ENCODE measurements at places on chromosomes 2 and 18. TPM values are rescaled to one million over a fixed set of nuclear protein-coding genes. Genes with fewer than 3 reads are reported as not detected.

The GBX2 gene
- 0.47 TPM for total RNA-seq

The GATA6 gene
- total RNA-seq = 54.6 TPM

The ALPI gene
- total RNA-seq = not detected

The IL37 gene
- 1.5 TPM for total RNA-seq

The EVX2 gene
- total RNA-seq = 3.1 TPM

DNA sequence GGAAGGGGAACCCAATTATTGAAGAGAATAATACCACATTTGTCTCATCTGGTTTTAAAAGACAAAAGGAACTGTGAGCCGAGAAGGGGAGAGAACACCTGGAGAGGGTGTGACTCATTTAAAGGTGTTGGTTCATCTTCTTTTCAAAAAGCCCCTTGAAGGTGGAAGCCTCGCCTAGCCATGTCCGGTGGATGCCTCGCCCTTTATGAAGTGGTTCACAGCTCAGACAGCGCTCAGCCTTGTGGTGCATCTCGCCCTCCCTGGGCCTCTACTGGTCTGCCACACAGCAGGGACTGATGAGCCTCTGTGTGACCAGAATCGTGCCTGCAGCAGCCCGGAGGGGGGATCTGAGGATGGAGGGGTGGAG is 290.0 kb upstream of the CXCR4 start:
- DNase-seq = no peak

DNA sequence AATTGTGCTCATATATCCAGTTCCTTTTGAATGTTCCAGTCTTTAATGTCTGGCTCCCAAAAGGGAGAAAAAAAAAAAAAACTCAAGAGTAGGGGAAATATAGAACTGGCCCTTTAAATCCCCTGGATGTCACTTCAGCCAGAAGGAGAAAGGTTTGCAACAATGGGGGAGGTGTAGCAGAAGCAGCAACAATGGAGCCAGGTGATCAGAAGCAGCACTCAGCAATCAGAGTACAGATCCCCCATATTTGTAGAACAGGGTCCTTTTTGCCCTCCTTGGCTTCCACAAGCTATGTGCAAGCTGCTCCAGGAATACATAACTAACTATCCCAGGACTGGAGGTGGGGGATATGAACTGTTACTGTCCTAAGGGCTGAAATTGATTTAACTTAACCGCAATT is 25.8 kb upstream of the ZNF397 start:
- DNase-seq = no peak

DNA sequence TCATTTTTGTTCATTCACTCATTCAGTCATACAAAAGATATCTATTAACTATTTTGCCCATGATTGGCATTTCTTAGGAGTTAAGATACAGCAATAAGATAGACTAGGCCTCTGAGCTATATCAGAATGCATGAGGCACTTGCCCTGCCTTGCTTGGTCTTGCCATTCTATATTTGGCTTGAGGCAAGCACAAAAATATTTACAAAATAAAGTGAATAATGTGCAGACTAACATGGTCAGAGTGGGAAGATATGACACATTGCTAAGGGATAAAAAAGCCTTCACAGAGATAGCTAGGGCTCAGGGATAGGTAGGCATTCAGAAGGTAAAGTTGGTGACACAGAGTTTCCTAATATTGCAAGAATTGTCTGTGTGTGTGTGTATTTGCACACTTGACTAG is 75.0 kb upstream of the MMADHC start:
- no peak for DNase-seq

DNA sequence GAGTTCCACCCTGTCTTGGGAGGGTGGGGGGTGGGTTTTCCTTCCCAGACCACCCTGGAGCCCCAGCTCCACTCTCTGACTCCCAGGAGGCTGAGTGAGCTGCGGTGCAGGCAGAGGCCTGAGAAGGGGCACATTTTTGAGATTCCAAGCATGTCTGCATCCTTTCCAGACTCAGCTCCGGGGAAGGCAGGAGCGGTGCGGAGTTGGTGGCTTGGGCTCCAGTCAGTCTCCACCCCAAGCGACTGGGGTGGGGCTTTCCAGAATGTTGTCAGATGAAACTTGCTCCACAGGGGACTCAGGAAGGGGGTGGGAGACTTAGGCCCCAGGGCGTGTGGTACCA is 44.2 kb upstream of the HS6ST1 start:
- DNase-seq = no peak

- peak; percentile 31 for DNase-seq
These were observed 423.6 kb upstream of the TNP1 start for GRCh38 chr2:217283460-217283859.

GRCh38 chr2:13308989-13309388 is 592.3 kb downstream of the TRIB2 start:
- DNase-seq = no peak

DNA sequence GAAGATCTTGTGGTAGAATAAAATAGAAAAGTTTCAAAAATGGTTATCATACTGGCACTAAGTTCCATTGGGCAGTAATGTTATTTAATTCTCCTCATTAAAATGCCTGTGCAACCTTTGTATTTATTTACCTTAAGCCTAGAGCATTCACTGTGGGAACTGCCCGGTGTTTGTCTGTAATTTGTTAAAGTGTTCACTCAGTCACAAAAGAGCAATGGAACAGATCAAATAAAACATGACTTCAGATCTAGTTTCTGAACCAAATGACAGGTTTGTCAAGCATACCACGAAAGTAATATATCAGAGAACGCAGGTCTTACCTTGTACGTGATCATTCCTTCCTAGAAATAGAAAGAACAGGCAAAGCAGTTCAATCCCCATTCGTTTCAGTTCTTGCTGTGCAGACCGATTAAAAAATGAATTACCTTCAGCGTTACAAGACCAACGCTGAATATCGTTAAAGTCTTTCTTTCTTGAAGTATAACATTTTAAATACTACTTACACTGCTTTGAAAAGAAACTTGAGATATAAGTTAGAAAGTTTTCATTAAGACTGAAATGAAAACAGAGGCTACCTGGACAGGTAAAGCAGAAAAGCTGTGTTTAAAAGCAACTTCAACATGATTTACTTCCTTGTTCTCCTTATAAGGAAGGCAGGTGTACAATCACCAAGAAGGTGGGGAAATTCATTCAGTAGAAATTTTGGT is at the start of gene ITGB6:
Gene ITGB6, minus strand, starts transcription at position 590 of the 707 bp plus-strand sequence. Its CDS starts 209 bp downstream, at position 381.
- DNase-seq = no peak

- DNase-seq = peak; percentile 69
These were observed 26.8 kb upstream of the MYO1B start for GRCh38 chr2:191218292-191218898.

DNA sequence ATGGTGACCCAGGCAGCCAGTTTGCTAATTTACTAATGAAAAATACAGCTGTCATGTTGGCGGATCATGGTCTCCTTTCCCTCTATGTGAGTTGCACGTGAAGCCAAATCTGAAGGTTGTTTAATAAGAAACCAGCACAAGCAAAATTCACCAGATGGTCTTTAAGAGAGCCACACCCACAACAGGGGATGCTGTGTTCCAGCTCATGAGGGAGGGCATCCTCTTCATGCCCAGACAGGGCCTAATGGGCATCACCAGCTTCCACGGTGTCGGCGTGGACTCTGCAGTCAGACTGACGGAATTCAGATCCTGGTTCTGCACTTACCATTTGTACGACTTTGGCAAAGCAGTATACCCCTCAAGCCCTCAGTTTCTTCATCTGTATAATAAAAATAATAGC is 39.9 kb downstream of the TMEM247 start:
- DNase-seq = no peak

GRCh38 chr2:152657043-152657442 is 60.2 kb downstream of the PRPF40A start:
- DNase-seq = no peak

- no peak for DNase-seq
These were observed 160.9 kb upstream of the MEIS1 start for GRCh38 chr2:66273933-66274490.

- DNase-seq = no peak
These were observed 126.4 kb downstream of the CCBE1 start for GRCh38 chr18:59570796-59571195.

- DNase-seq = no peak
These were observed 279.6 kb upstream of the ID2 start for GRCh38 chr2:8402222-8402621.

GRCh38 chr2:184598316-184599053 is at the start of gene ZNF804A:
TSS of gene ZNF804A (plus strand) at chr2:184598529. CDS start at chr2:184598960, 431 bp downstream.
- peak; percentile 62 for DNase-seq

GRCh38 chr2:117985092-117985491 is 28.8 kb downstream of the CCDC93 start:
- no peak for DNase-seq

DNA sequence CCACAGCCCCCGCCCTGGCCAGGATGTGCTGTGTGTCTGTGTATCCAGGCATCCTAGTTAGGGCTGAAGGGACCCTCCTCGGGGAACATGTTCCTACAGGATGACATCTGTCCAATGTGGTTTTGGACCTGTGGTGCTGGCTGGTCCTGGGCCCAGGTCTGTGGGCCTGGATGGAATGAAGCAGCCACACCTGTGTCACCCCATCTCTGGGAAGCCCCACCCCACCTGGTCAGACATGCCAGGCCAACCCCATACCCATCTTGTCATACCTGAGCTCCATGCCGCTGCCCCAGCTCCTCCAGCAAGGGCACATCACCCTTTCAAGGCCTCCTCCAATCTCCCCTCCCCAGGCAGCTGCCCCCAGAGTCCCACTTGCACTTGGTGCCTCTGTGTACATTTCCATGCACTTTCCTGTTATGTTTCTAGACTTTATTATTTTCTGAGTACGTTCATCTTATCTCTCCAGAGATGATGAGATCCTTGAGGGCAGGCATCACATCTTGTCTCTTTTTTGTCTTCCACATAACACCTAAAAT is 24.1 kb upstream of the PLB1 start:
- no peak for DNase-seq

- DNase-seq = no peak
These were observed 22.6 kb upstream of the SCYGR2 start for GRCh38 chr2:227576110-227576509.

DNA sequence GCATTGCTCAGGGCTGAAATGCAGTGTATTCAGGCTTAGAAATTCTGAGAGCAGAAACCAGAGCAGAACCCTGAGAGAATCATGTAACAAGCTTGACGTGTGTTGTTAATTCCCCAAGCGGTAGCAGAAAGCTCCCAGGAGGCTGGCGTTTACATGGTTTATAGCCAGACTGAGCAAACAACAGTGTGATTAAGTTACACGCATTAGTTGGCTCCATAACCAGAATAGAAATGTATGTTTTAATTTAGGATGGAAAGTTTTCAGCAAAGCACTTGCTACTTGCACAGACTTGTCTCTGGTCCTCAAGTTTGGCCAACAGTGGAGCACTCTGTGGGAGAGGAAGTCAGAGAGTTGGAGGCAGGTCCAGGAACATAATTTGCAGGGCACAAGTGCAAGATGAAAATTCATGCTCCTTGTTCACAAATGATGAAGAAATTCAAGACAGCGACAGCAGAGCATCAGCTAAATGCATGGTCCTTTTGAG is 69.3 kb downstream of the MAPK4 start:
- DNase-seq = no peak

DNA sequence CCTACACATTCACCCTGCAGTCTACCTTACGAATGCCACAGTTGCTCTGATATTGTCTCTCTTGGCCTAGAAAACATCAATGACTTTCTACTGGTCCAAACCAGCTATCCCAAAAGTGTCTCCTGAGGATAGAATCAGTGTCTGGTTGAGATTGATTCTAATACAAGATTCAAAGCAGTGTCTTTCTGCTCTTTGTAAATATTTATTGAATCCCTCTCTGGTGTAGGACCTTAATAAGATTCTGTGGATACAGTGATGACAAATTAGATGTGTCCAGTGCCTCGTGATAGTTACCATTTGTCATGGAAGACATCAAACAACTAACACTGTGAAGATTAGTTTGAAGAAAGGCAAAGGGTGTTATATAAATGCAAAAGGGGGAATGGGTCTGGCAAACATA is 380.7 kb upstream of the TRIB2 start:
- no peak for DNase-seq

DNA sequence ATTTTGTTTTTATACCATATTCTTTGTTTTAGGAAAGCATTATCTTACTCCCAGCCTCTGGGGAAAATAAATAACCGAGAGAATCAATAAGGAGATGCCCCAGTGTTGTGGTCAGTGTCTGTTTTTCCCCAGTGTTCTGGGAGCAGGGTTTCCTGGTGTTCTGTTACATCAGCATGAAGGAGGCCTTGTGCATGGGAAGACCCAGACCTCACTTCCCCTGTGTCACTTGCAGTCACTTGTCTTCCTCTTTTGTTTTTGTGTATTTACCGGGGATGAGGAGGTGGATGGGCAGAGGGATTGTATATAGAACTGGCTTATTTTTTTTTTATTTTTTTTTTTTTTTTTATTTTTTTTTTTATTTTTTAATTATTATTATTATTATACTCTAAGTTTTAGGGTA is 45.0 kb upstream of the MGAT5 start:
- DNase-seq = no peak

DNA sequence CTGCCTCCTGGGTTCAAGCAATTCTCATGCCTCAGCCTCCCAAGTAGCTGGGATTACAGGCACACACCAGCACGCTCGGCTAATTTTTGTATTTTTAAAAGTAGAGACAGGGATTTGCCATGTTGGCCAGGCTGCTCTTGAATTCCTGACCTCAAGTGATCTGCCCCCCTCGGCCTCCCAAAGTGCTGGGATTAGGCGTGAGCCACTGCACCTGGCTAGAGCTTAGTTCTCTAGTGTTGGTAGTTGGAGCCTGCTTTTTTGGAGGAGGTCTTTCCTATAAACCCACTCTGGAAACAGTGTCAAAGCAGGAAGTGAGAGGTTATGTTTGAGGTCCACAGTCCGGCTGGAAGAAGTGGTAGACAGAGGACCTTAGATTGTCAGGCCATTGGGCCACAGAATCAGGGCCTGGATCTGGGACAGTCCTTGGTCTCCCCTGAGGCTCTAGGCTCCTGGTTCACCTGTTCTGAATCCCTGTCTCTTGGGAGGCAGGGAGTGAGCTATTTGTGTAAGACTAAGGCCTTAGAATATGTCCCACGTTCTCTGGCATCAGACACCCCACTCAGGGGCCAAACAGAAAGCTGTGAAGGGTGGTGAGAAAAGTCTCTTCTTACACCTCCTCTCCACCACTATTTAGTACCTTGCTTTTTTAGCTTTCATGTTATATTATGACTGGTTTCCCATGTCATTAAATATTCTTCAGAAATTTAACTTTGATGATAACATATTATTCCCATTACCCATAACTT is 34.5 kb downstream of the PCBP1 start:
- no peak for DNase-seq

DNA sequence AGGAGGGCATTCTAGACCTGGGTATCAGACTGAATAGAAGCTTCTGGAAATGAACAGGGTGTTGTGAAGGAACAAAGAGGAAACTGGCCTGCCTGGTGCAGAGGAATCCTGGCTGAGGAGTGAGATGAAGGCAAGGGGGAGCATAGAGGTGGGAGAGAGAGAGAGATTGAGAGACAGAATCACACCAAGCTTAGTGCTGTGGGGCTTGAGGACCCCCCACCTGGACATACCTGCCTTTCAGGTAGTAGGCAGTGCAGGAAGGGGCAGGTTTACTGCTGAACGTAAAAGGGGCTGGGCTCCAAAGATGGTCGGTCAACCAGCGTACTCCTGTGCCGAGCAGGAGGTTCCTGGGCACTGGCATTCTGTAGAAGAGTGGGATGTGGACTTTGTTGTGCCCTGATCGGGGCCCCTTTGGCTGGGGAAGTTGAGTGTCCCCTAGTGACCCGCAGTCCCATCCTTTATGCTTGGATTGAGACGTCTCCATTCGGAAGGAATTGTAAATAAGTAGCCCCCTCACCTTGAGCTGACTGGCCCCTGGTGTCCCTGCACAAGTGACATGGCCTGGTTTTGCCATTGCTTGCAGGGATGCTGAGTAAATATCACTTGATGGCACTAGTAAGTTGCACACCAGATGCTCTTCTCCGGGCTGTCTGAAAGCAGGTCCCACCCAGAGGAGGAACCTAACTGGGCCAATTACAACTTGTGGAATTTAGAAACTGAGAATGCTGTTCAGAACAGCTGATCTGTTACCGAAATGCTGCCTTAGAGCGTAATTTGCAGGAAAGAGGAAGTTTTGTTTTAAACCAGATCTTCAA is 1.4 kb downstream of the UBE2F start:
- peak; percentile 72 for DNase-seq

All from testis (tissue), 5 donors.